ENCODE measurements at places on chromosomes 11 and 22.
A peak's percentile ranks its signal among the peaks of the same experiment; 100 is the strongest.

DNA sequence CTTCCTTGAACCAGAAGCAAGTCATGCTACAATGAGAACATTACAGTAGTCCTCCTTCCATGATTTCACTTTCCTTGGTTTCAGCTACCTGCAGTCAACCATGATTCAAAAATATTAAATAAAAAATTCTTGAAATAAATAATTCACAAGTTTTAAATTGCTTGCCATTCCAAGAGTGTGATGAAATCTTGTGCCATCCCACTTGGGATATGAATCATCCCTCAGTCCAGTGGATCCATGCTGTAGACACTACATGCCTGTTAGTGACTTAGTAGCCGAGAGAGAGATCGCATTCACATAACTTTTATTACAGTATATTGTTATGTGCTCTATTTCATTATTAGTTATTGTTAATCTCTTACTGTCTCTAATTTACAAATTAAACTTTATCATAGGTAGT is 6.0 kb downstream of the HOATZ start:
- H3K4me1 ChIP-seq = peaks cover 18% of the 10 kb centered on the region
- H3K27me3 ChIP-seq = no peaks in the 10 kb centered on the region
- H3K4me3 ChIP-seq = no peak overlapping the region
- H3K27ac ChIP-seq = peak overlapping the region; percentile 31
- no peaks in the 10 kb centered on the region for H3K36me3 ChIP-seq

- H3K36me3 ChIP-seq = peaks cover 92% of the 10 kb centered on the region
- DNase-seq = no peak
- H3K27ac ChIP-seq = no peak overlapping the region
- H3K27me3 ChIP-seq = no peaks in the 10 kb centered on the region
Observed at GRCh38 chr22:29275819-29276565, 7.9 kb downstream of the EWSR1 start.

DNA sequence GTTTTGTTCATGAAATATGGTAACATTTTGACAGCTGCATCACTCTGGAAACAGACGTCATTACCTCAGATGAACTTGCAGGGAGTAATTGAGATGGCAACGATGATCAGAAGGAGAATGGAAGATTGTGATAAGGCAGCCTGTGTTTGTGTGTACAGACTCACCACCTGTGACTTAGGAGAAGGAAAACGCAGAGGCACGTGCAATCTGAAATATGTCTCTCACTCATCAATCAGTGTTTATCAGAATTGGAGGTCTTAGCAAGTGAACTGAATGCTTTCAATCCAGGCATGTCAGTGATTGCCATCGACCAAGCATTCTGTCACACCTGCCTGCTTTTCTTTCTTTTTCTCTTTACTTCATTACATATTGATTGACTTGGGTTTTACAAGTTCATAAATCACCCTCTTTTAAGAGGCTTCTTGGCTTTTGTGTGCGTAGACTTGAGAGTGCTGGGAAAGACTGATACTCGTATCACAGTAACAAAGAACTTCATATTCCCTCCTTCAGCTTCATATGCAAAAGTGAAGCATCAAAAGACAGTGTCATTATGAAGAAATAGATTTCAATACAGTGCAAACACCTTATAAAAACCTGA is 24.6 kb downstream of the FAT3 start:
- peaks cover 8% of the 10 kb centered on the region for H3K4me1 ChIP-seq

DNA sequence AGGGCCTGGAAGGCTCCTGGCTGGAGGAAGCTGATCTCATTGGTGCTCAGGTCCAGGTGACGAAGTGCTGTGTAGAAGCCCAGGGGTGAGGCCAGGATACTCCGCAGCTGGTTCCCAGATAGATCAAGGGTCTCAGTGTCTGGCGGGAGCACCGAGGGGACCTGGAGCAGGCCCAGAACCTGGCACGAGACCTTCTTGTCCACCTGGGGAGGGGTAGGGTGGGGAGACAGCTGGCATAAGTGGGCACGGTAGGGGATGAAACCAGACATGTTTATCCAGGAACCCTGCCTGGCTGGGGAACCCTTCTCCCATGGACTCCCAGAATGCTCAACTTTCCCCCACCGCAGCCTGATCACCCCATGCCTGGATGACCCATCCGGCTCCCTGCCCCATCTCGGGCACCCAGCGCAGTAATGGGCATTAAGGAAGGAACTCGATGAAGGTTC is 9.2 kb downstream of the LRRC32 start:
- no peaks in the 10 kb centered on the region for H3K27me3 ChIP-seq
- DNase-seq = peak; percentile 25
- H3K4me1 ChIP-seq = peaks cover 2% of the 10 kb centered on the region
- no peak overlapping the region for H3K27ac ChIP-seq
- no peak overlapping the region for H3K4me3 ChIP-seq
- peaks cover 50% of the 10 kb centered on the region for H3K36me3 ChIP-seq

- no peaks in the 10 kb centered on the region for H3K36me3 ChIP-seq
- H3K27me3 ChIP-seq = no peaks in the 10 kb centered on the region
- peak overlapping the region; percentile 24 for H3K4me3 ChIP-seq
- peaks cover 40% of the 10 kb centered on the region for H3K4me1 ChIP-seq
- peak overlapping the region; percentile 55 for H3K27ac ChIP-seq
- DNase-seq = no peak
Observed at GRCh38 chr11:8067929-8068575, 13.0 kb upstream of the TUB start.

DNA sequence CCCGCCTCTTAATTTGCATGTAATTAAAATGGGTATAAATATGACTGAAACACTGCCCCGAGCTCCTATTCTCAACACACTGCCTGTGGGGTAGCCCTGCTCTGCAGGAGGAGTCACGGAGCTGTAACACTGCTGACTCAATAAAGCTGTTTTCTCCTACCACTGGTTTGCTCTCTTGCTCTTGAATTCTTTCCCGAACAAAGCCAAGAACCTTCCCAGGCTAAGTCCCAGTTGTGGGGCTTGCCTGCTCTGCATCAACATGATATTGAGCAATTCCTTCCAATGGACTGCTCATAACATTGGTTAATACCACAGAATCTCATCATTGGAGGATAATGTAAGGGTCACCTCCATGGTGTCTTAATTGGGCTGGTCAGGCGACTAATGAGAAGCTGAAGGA is 114.4 kb downstream of the FBXO7 start:
- H3K36me3 ChIP-seq = no peaks in the 10 kb centered on the region
- H3K4me1 ChIP-seq = peaks cover 44% of the 10 kb centered on the region
- H3K27me3 ChIP-seq = no peaks in the 10 kb centered on the region
- peak overlapping the region; percentile 43 for H3K27ac ChIP-seq

GRCh38 chr11:124745835-124746620 is 6.0 kb downstream of the VSIG2 start:
- no peak overlapping the region for H3K27ac ChIP-seq
- DNase-seq = peak; percentile 88
- no peaks in the 10 kb centered on the region for H3K36me3 ChIP-seq
- peak overlapping the region; percentile 79 for H3K4me3 ChIP-seq
- peaks cover 12% of the 10 kb centered on the region for H3K4me1 ChIP-seq

- no peak overlapping the region for H3K4me3 ChIP-seq
- H3K36me3 ChIP-seq = no peaks in the 10 kb centered on the region
- no peaks in the 10 kb centered on the region for H3K4me1 ChIP-seq
- no peak overlapping the region for H3K27ac ChIP-seq
- DNase-seq = no peak
Observed at GRCh38 chr11:99571094-99571493, 550.3 kb downstream of the CNTN5 start.

- DNase-seq = peak; percentile 73
- H3K27ac ChIP-seq = no peak overlapping the region
- peaks cover 2% of the 10 kb centered on the region for H3K27me3 ChIP-seq
- H3K4me1 ChIP-seq = no peaks in the 10 kb centered on the region
Observed at GRCh38 chr11:87031433-87032170, 6.1 kb upstream of the TMEM135 start.

- H3K27me3 ChIP-seq = peaks cover 33% of the 10 kb centered on the region
- H3K4me1 ChIP-seq = no peaks in the 10 kb centered on the region
- no peak for DNase-seq
- H3K36me3 ChIP-seq = no peaks in the 10 kb centered on the region
Observed at GRCh38 chr11:44475114-44475686, 90.3 kb upstream of the CD82 start.

DNA sequence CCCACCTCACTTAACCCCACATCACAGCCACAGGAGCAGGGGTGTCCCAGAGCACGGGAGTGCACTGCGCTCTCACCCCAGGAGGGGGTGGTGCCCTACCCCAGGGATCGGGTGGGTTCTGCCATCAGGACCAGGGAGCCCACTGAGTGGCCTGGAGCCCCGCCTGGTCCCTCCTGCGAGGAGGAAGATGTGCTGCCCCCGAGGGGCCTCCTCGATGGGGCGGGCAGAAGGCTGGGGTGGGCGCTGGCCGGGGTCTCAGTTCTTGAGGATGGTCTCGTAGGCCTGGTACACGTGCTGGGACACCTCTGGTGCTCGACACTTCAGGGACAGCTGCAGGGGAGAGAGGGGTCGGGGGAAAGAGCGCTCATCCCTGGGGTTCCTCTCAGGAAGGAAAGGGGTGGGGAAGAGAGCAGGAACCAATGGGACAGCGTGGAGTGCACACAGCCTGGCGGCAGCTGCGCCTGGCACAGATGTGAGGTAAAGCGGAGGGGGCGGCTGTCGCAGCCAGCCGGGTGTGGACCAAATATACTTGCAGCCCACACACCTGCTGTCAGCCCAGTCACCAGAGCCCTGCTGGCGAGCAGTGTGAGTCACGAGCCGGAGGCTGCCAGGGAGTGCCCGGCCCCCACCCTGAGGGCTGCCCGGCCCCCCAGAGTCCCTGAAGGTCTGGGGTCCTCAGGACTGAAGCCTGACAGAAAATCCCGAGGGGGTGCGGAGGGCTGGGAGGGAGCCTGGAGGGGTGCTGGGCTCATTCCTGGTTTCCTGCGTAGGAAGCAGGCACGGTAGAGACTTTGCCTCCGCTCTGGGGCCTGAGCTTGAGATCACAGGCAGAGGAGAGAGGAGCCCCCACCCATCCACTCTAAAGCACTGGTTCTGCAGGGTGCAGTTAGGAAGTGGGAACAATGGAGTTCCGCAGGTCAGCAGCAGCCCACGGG is 13.3 kb upstream of the RASL10A start:
- no peak overlapping the region for H3K4me3 ChIP-seq
- no peak overlapping the region for H3K27ac ChIP-seq
- no peaks in the 10 kb centered on the region for H3K27me3 ChIP-seq
- H3K4me1 ChIP-seq = no peaks in the 10 kb centered on the region

GRCh38 chr11:118243993-118244762 is 8.0 kb downstream of the MPZL3 start:
- no peak overlapping the region for H3K27ac ChIP-seq
- H3K36me3 ChIP-seq = no peaks in the 10 kb centered on the region
- no peak for DNase-seq

DNA sequence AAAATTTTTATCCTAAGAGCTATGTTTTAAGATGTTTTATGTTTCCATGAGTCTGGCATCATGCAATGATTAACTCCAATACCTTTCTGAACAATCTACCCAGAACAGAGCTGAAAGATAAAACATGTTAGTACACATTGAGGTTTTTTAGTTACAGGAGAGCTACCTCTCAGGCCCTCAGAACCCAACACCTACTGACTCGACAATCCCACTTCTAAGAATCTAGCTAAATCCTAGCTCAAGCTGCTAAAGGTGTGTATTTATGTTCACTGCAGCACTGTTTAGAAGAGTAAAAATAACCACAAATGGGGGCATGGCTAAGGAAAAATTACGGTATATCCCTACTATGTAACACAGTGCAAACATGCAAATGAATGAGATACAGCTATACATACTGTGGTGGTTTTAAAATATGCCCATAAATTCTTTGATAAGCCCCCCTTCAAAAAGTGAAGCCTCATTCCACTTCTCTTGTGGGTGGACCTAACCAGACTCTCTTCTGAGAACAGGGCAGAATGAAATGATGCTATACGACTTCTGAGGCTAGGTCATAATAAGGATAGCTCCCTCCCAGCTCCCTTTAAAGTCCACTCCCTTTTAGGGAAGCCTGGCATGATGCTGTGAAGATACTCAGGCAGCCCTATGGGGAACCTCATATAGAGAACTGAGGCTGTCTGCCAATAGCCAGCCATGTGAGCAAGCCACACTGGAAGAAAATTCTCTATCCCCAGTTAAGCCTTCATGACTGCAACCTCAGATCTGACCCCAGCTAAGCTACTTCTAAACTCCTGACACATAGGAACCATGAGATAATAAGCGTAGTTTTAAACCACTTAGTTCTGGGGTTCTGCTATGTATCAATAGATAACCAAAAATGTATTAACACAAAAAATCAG is 29.5 kb downstream of the TMEM123 start:
- H3K27me3 ChIP-seq = no peaks in the 10 kb centered on the region
- H3K4me1 ChIP-seq = no peaks in the 10 kb centered on the region
- no peak overlapping the region for H3K4me3 ChIP-seq

DNA sequence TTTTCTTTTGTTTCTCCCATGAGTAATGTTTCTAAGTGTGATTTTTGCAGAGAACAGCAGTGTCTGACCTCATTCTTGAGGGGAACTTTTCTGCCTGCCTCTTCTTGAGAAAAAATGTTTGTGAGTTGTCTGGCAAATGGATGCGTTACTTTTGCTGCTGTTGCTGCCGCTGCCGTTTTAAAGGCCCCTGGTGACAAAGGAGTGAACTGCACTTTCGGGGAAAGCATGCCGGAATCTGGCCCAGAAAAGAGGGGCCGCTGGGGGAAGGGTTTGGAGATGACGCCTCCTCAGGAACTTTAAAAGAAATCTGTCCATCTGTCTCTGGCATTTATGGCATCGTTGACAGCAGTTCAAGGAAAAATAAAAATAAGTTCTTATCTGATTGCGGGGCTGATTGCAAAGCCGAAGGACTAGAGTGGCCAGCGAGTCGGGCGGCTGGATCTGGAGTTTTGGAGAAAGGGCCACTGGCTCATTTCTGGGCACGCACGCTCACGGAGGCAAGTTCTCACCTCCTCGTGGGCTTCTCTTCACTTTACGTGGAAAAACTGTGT is 16.5 kb downstream of the ZBTB16 start:
- no peak overlapping the region for H3K27ac ChIP-seq
- peak; percentile 92 for DNase-seq
- no peak overlapping the region for H3K4me3 ChIP-seq
- no peaks in the 10 kb centered on the region for H3K4me1 ChIP-seq
- H3K27me3 ChIP-seq = peaks cover 24% of the 10 kb centered on the region
- H3K36me3 ChIP-seq = no peaks in the 10 kb centered on the region

Measured in osteoblast (primary cell).